ENCODE measurements at places on chromosomes 3 and 15. TPM values are rescaled to one million over a fixed set of nuclear protein-coding genes. Genes with fewer than 3 reads are reported as not detected.

- DNase-seq = no peak
These were observed 323.0 kb upstream of the UMPS start for GRCh38 chr3:124407260-124407659.

DNA sequence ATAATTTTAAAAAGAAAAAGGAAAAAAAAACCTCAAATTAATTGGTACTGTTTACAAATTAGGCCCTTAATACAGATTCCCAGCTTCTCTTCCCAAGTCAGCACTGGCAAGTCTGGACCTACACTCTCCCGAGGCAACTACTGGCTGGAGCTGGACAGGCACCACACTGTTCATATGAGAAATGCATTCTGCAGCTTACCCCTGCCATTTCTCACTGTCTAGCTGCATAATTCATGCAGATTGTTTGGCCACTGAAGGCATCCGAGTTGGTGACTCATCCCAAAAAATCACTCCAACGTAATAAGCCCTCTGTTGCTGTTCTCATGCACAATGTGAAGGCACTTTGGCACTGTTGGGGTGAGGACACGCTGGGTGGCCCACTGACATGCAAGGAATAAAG lies 45.3 kb downstream of the ROPN1B start:
- no peak for DNase-seq

COL6A5 gene
- total RNA-seq = 0.05 TPM

DNA sequence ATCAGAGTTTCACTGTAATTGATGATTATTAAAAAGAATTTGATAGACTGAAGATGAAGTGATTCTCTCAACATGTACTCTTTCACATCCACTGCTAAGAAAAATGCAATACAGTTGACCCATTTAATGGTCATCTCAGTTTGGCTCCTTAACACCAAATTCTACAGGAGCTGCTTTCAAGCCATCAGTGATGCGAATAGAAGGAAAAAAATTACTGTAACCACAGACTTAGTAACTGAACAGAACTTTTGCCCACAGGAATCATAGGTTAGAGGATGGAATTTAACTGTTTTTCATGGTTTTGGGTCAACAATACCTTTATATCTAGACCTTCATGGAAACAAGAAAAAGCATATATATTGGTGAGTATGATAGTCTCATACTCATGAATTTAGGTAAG lies 633.5 kb downstream of the CADM2 start:
- DNase-seq = no peak

DNA sequence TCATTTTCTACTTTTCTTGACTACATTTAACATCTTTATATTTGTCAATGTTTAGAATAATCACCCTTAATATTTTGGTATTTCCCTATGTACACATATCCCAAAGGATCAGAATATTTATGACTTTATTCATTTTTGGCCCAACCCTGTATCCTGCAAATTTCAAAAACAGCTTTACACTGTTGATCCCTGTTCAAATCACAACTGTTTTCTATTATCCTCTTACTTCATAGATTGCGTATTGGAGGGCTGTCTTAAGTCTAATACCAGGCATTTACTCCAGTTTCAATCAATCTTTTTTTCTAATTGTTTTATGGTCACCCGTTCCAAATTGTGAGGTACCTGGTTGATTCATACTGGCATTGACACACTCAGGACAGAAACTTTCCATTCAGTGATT lies 107.9 kb downstream of the RPL22L1 start:
- no peak for DNase-seq

LEKR1 gene
- total RNA-seq = 0.34 TPM

GRCh38 chr3:16686679-16687078 lies 81.5 kb upstream of the DAZL start:
- no peak for DNase-seq

TIMP4 gene
- not detected for total RNA-seq

DNA sequence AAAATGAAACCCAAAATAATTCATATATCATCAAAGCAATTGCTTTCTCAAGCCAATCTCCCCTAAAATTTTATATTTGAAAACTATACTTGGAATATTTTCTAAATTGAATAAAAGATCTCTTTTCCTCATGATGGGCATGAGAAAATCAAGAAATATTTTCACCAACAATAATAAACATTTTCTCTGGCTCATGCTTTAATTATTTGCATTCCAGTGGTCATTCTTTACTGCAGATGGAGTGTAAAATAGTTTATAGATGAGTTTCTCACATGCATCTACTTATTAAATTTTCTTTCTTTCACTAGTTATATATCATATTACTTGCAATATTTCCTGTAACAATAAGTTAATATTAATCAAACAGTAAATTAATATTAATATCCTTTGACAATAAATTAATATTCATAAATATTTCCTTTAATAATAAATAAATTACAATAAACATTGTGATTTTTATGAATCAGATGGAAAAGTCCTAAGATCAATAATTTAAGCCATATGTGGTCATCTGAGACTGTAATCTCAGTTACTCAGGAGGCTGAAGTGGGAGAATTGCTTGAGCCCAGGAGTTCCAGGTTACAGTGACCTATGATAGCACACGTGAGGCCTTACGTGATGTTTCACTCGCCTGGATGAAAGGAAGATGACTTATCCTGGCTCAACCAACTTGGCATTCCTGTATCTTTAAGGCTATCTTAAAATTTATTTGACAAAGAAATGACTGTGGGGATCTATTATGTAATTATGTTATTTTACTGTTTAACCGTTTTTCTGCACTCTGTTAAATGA lies 958.8 kb downstream of the ZPLD1 start:
- DNase-seq = no peak

BNC1 gene
- total RNA-seq = 6.6 TPM

CELSR3 gene
- total RNA-seq = 2.2 TPM

PLIN1 gene
- not detected for total RNA-seq

- no peak for DNase-seq
These were observed 309.4 kb upstream of the WNT5A start for GRCh38 chr3:55796533-55796932.

DNA sequence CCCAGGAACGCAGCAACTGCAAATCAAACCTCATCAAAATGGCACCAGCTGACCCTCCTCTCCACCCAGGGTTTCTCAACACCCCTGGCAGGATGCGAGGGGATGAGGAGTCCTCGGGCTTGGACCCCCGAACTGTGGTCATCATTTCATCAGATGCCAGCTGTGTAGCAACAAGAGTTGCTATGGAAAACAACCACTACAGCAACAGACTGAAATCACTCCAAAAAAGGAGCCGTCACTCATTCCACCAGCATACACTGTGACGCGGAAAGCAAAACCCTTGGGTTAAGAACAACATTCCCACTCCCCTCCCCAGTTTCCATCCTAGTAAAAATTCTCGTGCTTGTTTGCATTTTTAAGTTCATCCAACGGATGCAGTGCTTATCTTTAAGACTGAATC lies 40.1 kb downstream of the VGLL4 start:
- DNase-seq = no peak

- no peak for DNase-seq
These were observed 420.6 kb downstream of the SHQ1 start for GRCh38 chr3:72427624-72428023.

GRCh38 chr3:195914648-195915473 lies 6.5 kb upstream of the TNK2 start:
- peak; percentile 87 for DNase-seq

- no peak for DNase-seq
These were observed 921.3 kb downstream of the TUSC7 start for GRCh38 chr3:117630885-117631284.

DNA sequence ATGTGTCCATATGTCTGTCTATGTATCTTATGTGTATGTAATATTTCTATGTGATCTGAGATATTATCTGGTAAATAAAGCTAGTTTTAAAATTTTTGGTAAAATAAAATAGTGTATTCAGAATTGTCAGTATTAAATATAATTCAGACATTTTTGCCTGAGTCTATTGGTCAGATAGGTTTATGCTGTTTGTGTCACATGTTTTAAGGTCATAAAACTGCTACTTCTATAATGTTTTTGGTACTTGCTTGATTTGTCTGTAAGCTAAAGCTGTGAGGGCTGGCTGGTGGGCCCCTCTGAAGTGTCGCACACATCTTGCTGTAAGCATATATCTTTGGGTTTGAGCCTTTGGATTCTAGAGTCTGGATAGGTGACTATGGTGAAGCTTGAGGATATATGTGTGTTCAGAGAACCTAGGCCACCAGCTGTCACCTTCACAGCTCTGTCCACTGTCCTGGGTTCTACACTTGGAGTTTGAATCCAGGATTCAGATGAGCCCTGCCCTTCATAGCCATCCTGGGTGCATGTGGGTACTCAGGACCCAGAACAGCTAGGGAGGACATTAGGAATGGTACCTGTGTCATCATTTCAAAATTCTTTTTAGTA lies 71.8 kb upstream of the STRIT1 start:
- DNase-seq = no peak

DNA sequence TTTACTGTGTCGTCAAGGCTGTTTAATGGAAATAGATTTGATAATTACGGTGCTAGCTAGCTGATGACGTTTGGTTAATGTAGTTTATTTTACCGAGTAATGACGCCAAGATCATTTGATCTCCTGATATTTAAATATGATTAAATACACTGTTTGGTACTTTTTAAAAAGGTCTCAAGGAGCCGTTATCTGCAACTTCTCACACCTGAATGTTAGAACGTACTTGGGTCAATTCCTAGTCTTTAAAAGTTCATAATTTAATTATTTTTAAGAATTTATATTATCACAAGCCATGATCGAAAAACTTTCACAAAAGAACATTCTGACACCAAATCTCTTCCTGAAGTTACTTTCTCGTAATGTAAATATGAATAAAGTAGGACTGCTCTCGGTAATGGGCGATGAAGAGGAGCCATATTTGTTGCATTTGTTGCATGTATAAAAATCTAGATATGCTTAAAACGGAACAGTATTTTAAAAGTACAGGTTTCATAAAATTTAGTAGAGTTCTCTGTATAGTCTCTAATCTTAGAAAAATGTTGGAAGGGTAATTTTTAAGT lies 16.2 kb upstream of the CHD2 start:
- DNase-seq = no peak

DNA sequence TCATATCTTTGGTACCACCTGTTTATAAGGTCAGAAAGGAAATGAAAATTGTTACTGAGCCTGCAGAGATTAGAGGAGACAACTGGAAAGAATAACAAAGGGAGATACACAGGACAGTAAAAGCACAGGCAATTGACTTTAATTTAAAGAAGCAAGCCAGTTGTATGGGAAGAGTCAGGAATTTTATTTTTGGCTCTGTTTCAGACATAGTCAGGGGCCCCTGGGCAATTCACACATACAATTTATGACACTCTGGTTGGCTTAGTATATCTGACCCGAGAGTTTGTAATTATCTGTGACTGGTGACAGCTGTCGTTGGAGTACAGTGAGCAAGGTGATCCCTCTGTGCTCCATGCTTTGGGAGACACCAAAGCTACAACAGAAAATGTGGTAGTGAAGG lies 591.9 kb upstream of the NECTIN3 start:
- no peak for DNase-seq

GRCh38 chr3:63791974-63792373 lies 27.1 kb upstream of the C3orf49 start:
- DNase-seq = no peak

ZBBX gene
- total RNA-seq = 0.47 TPM

ZSCAN29 gene
- total RNA-seq = 14.5 TPM

- no peak for DNase-seq
These were observed 33.0 kb downstream of the FAM98B start for GRCh38 chr15:38486936-38487335.

GRCh38 chr3:129441782-129442181 lies 1.8 kb downstream of the IFT122 start:
- no peak for DNase-seq

DNA sequence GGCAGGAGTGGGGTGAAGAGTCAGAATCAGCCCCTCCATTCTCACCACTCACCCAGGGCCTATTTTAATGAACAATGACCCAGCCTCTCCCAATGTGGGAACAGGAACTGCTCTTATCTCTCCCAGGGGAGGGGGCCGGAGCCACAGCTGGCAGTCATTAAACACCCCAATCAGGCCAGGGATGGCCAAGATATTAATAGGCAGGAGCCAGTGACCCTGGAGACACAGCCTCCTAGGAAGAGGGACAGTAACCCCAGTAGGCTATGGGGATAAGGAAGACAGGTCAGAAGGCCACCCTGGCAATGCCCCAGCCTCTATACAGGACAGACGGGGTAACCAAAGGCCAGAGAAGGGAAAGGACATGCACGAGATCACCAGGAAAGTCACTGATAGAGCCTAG lies 38.6 kb downstream of the VIPR1 start:
- DNase-seq = no peak

- no peak for DNase-seq
These were observed 22.8 kb downstream of the C2CD4A start for GRCh38 chr15:62089616-62090015.
